ENCODE measurements at places on chromosomes 3 and 15.

- DNase-seq = no peak
Measured at GRCh38 chr3:149468504-149469212, 5.8 kb upstream of the TM4SF4 start.

DNA sequence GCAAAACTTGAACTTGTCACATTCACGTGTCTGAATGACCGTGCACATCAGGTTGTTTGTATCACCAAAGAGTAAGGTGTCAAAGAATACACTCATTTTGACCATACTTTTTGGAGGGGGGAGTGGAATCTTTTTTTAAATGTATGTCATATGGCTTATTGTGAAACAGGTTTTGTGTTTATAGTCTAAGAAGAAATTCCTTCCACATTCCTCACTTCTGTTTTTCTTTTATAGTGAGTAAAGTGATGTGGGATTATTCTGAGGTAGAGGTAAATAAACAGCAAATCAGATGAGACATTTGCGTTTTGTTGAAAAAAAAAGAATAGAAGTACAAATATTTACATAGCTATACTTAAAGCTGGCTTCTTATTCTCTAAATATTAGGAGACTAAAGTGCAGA lies 33.0 kb downstream of the SRP14 start:
- no peak for DNase-seq

DNA sequence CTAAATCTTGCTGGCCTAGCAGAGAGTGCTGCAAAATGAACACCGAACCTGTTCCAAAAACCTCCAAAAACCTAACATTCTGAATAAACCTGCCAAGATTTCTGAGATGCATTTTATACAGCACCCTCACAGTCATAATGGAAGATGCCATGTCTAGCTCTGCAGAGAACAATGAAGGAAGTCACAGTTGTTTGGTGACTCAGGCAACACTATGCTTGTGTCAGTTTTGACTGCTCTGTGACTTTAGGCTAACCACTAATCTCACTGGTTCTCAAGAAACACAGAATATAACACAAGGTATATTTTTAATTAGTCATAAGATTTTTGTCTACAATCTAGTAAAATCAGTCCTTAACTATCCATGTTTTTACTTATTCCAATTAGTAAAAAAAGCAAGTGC lies 606.6 kb downstream of the TBL1XR1 start:
- DNase-seq = no peak

GRCh38 chr3:171175741-171176234 lies 149.3 kb upstream of the SLC2A2 start:
- no peak for DNase-seq
